T-helper 17 cell (primary cell): ENCODE measurements at places on chromosomes 7 and 10.

GRCh38 chr7:128425850-128426249, 16.1 kb upstream of the IMPDH1 start:
- peak; percentile 66 for DNase-seq
- no peak overlapping the region for H3K4me3 ChIP-seq
- H3K27me3 ChIP-seq = peaks cover 21% of the 10 kb centered on the region
- no peak overlapping the region for H3K27ac ChIP-seq

GRCh38 chr7:7720193-7720592, 1.8 kb upstream of the RPA3 start:
- no peak for DNase-seq
- H3K27ac ChIP-seq = no peak overlapping the region
- peaks cover 2% of the 10 kb centered on the region for H3K4me1 ChIP-seq
- H3K36me3 ChIP-seq = peaks cover 2% of the 10 kb centered on the region

DNA sequence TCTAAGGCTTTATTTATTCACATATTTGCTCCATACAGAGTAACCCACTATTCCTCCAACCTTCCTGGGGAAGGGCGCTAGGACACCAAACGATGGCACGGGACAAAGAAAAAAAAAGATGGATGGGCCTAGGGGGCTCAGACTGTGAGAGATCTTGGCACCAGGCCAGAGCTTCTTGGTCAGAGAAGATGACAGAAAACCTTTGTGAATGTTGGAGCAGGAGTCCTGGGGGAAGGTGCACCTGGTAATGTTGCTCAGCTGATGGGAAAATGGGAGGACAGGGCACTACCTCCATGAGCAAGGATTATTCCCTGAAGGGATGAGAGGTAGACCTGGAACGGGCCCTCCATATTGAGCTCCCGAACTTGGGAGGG, 1.4 kb upstream of the SH3PXD2A start:
- DNase-seq = no peak
- peaks cover 4% of the 10 kb centered on the region for H3K36me3 ChIP-seq
- no peak overlapping the region for H3K27ac ChIP-seq

DNA sequence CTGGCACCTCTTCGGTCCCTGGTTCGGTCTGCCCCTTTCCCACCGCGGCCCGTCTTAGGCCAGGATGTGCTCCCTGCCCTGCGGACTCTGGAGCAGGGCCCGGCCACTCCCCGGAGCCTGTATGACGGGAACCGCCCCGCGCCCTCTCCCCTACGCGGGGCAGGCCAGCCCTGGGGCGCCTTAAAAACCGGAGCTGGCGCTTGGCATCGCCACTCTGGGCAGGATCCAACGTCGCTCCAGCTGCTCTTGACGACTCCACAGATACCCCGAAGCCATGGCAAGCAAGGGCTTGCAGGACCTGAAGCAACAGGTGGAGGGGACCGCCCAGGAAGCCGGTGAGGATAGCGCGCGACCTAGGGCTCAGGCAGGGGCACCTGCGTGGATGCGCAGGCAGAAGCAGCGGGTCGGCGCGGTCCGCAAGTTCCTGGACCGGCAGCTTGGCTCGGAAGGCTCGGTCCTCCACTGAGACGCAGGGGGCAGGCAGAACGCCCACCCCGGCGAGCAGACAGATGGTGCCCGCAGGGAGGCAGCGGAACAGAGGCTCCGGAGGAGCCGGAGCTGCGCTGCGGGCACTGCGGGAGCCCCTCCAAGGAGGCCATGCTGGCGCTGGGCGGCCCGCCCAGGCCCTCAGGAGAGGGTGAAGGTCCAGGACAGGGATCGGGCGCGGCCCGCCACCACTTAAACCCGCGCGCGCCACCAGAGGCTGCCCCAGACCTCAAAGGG, at the start of gene ADIRF:
TSS of gene ADIRF (plus strand) at position 212 of the 723 bp plus-strand sequence. CDS start at position 275, 63 bp downstream.
- H3K4me1 ChIP-seq = peaks cover 34% of the 10 kb centered on the region
- peak within 1 kb of the TSS; percentile 71 for H3K27ac ChIP-seq
- DNase-seq = no peak
- no peaks in the 10 kb centered on the region for H3K36me3 ChIP-seq
- no peaks in the 10 kb centered on the region for H3K27me3 ChIP-seq

- peaks cover 55% of the 10 kb centered on the region for H3K27me3 ChIP-seq
- DNase-seq = no peak
- no peaks in the 10 kb centered on the region for H3K4me1 ChIP-seq
- no peak overlapping the region for H3K4me3 ChIP-seq
- no peaks in the 10 kb centered on the region for H3K36me3 ChIP-seq
These were observed 186.2 kb downstream of the LRMDA start for GRCh38 chr10:75617485-75618155.

GRCh38 chr10:110174201-110174600, 33.2 kb upstream of the MXI1 start:
- DNase-seq = no peak
- no peak overlapping the region for H3K27ac ChIP-seq
- peaks cover 79% of the 10 kb centered on the region for H3K27me3 ChIP-seq
